ENCODE measurements at places on chromosomes 11 and 22.

GRCh38 chr22:46560696-46561295 is 23.4 kb upstream of the CELSR1 start:
- peak; percentile 3 for DNase-seq

- peak; percentile 5 for DNase-seq
Observed at GRCh38 chr11:20754933-20755332, 85.5 kb downstream of the NELL1 start.

DNA sequence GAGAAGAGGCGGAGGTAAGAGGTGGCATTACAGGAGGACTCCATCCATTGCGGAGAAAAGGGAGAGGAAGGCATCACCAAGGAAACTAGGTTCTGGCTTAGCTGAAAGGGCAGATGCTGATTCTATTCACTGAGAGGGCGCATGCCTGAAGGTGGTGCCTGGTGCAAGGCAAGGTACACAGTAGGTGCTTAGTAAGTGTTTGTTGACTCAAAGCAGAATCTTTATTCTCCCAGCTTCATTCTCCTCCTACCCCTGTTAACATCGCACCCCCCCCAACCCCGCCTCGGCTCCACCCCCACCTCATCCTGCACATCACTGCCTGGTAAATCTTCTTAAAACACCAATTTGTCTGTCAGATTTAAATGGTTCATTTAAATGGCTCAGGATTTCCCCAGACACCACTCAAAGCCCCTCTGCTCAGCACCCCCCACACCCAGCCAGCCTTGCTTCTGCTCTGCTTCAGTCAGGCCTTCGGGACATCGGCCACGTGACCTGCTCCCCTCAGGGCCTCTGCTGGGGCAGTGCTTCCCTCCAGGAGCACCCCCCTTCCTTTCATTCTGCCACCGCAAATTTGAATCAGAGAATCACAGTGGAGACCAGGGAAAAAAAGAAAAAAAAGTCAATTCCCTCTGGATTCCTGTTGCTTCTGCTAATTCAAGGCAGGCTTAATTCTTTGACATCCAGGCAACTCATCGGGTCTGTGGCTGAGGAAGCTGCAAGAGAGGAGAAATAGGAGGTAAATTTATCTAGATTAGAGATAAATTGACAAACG is 17.8 kb upstream of the RCN1 start:
- DNase-seq, result no peak

GRCh38 chr11:96207459-96208449 is 135.2 kb downstream of the MAML2 start:
- peak; percentile 51 for DNase-seq

GRCh38 chr11:7515447-7515886 is 1.7 kb downstream of the PPFIBP2 start:
- no peak for DNase-seq

DNA sequence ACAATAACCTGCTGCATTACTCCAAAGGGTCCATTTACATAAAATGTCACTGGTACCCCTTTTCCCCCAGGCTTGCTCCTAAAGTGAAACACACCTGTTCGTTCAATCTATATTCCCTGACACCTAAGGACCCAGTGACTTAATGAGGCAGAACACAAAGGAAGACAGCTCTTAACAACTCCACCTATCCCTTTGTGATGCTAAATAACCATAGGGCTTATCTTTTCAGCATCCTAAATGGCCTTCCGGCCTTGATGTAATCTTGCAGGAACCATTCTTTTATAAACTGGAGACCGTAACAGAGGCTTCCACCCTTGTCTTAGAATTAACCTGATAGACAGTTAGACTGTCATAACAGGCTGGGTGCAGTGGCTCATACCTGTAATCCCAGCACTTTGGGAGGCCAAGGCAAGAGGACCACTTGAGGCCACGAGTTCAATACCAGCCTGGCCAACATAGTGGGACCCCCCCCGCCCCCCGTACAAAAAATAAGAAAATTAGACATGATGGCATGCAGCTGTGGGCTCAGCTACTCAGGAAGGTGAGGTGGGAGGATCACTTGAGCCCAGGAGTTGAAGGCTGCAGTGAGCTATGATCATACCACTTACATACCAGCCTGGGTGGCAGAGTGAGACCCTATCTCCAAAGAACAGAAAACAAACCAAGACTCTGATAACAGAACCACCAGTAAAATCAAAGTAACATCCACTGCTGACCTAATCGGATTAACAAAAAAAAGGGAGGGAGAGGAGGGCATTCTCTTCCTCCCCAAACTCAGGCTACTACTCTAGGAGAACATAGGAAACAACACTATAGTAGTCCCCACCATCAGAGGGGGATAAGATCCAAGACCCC is 5.1 kb downstream of the CHEK2 start:
- no peak for DNase-seq

- no peak for DNase-seq
Observed at GRCh38 chr22:31238057-31238456, 26.0 kb downstream of the LIMK2 start.

- DNase-seq, result no peak
Observed at GRCh38 chr11:59144096-59144495, 1.4 kb downstream of the FAM111A start.

DNA sequence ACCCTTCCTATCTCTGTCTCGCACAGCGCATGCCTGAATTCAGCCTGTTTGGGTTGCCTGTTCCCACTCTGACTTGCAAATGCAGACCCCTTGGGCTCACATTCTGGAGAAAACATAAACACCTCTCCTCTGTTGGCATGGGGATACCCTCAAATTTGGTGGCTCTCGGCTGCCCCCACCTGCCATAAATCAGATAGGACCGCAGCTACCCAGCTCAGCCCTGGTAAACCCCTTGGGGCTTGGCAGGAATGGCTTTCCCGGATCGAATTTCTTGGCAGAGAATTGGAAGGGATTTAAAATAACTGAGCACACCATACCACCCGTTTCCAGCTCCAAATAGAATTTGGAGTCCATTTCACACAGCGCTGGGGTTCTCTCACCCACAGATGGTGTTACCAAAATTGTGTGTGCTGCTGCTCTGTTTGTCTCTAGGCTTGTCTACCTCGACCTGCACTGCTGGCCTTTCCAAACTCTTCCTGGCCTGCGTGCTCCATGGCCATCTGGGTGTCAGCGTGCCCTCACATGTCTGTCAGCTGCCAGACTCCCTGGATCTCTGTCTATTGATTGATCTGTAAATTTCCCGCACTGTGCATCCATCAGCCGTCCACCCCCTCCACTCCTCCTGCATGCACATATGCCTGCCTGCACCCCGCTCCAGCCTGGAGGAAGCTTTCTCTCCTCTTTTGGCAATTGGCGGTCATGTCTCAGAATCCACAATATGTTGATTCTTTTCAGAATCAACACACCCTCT is 134.0 kb downstream of the NTM start:
- DNase-seq, result no peak

GRCh38 chr22:41367680-41368542 is 13.8 kb upstream of the TEF start:
- no peak for DNase-seq

DNA sequence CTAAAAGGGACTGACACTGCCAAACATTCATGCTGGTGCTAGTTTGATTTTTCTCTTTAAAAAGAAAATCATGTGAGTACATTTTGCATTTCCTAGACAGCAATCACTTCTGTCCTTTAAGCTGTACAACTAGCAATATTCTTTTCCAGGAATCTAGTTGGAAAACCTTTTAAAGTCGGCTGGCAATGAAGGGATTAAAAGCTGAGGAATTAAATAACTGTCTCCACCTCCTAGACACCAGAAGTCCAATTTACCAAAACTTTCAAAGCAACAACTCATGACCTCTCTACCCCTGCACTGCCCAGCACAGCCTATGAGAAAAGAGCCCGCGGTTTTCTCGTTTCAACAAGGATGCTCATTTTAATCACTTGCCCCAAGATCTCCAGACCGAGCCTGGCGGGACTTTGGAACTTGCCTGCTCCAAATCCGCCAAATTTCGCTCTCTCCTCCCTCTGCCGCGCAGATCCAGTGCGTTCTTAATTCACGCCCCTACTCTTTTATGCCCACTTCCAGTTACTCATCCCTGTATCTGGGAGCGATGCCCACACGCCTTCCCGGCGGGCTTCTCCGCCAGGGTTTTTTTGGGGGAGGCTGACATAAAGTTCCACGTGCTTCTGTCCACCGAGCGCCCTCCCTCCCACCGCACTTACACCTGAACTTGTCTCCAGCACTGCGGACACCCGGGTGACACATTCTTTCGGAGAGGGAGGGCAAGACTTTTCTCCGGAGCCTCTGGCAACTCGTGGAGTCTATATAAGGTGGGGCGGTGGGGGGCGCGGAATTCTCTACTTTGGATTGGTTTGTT is 2.5 kb downstream of the MPPED2 start:
- no peak for DNase-seq

- no peak for DNase-seq
Observed at GRCh38 chr22:40310768-40311120, 35.6 kb upstream of the ADSL start.

GRCh38 chr22:24147666-24148065 is 33.6 kb upstream of the SUSD2 start:
- no peak for DNase-seq

- DNase-seq, result no peak
Observed at GRCh38 chr11:108752297-108752751, 87.5 kb downstream of the DDX10 start.

GRCh38 chr22:32073823-32074380 is 30.8 kb downstream of the SLC5A1 start:
- DNase-seq, result no peak

DNA sequence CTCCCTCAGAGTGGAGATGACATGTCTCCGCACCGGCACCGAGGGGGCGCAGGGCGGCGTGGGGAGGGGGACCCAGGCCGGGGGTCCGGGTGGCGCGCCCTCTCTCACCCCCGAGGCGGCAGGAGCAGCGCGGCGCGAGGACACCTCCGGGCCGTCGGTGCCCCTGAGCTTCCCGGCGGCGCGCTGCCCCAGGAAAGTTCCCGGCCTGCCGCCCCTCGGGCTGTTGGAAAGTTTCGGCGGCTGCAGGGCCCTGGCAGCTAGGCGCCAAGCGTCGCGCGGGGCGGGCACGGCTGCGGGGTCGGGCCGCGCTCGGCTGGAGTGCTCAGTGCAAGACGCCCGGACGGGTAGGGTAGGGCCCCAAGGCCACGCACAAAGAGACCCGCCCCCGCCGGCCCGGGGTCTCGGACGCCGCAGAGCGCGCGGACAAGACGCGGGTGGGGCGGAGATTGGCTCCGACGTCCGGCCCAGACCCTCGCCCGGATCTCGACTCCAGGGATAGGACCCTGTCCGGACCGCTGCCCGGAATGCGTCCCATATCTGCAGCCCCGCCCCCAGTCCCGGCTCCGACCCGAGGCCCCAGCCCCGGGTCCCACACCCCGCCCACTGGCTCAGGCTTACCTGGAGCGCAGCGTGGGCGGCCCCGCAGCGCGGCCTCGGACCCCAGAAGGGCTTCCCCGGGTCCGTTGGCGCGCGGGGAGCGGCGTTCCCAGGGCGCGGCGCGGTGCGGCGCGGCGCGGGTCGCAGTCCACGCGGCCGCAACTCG is 471 bp downstream of the ARVCF start:
- peak; percentile 39 for DNase-seq

- DNase-seq, result no peak
Observed at GRCh38 chr11:4863876-4864275, 14.9 kb upstream of the OR51S1 start.

All from activated CD4-positive, alpha-beta T cell treated with anti-CD3 and anti-CD28 coated beads for 36 hours (primary cell).